ENCODE measurements at places on chromosomes 1 and 21.

DNA sequence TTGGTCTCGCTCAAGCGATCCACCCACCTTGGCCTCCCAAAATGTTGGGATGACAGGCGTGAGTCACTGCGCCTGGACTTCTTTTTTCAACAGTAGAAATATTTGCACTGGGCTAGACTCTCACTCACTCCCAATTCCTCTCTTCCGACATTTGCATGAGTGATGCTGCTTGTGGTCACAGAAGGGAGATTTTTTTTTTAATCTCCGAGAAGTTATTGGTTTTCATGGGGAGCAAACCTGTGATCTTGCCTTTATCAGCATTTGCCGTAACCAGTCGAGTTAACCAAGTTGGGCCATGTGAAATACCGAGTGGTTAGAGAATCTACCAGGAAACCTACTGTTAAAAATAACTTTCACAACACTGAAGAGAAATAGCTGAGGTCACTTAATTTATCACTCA lies 21.1 kb downstream of the ERG start:
- no peak for DNase-seq

GRCh38 chr1:192518700-192519099 lies 56.9 kb upstream of the RGS1 start:
- no peak for DNase-seq

DNA sequence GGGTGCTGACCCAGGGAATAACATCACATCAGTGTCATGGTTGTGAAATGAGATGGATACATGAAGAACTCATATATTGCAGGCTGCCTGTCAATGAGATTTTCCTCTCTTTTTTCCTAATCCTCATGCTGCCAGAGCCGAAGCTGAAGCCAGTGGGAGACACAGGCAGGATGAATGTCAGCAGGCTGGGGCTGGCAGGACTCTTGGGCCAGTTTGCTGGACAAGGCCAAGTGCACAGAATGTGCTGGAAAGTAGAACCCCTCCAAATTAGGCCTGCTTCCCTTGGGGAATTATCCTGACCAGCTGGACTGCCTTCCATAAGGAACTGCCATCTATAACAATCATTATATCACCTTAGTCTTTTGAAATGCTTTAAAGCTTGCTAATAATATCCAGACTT lies 31.4 kb downstream of the SLC44A3 start:
- DNase-seq: no peak

DNA sequence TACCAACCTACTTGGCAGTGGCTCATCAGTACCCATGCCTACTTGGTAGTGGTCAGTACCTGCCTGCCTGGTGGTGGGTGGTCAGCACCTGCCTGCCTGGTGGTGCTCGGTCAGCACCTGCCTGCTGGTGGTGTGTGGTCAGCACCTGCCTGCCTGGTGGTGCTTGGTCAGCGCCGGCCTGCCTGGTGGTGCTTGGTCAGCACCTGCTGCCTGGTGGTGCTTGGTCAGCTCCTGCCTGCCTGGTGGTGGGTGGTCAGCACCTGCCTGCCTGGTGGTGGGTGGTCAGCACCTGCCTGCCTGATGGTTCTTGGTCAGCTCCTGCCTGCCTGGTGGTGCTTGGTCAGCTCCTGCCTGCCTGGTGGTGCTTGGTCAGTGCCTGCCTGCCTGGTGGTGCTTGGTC lies 329.6 kb downstream of the RRAGC start:
- DNase-seq: no peak

GRCh38 chr1:83931658-83932253 lies 67.2 kb downstream of the TTLL7 start:
- peak; percentile 58 for DNase-seq

GRCh38 chr1:80933346-80933745 lies 867.4 kb upstream of the ADGRL2 start:
- no peak for DNase-seq

DNA sequence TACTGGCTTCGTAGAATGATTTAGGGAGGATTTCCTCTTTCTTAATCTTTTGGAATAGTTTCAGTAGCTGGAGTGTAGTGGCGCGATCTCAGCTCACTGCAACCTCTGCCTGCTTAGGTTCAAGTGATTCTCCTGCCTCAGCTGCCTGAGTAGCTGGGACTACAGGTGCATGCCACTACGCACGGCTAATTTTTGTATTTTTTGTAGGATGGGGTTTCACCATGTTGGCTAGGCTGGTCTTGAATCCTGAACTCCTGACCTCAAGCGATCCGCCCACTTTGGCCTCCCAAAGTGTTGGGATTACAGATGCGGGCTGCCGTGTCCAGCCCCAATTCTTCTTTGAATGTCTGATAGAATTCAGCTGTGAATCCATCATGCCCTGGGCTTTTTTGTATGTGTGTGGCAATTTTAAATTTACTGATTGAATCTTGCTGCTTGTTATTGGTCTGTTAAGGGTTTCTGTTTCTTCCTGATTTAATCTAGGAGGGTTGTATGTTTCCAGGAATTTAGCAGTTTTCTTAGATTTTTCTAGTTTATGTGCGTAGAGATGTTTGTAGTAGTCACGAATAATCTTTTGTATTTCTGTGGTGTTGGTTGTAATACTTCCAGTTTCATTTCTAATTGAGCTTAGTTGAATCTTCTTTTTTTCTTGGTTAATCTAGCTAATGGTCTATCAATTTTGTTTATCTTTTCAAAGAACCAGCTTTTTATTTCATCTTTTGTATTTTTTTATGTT lies 15.3 kb downstream of the MAN1C1 start:
- DNase-seq: no peak

DNA sequence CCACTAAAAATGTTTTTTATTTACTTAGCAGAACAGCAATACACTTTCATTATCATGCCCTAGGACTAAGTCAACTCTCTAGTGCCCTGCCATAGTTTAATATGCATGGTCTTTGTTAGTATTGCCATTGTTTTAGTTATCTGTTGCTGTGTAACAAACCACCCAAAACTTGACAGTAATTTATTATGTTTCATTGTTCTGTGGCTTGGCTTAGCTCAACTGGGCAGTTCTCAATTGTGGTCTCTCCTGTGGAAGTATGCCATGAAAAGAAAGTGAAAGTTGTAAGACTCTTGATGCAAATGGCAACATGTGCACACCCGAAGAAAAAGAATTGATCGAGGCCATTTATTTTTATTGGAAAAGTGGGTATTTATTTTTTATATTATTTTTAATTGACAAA lies 206.3 kb upstream of the KCTD3 start:
- DNase-seq: no peak
